ENCODE measurements at places on chromosomes 2 and 18.

DNA sequence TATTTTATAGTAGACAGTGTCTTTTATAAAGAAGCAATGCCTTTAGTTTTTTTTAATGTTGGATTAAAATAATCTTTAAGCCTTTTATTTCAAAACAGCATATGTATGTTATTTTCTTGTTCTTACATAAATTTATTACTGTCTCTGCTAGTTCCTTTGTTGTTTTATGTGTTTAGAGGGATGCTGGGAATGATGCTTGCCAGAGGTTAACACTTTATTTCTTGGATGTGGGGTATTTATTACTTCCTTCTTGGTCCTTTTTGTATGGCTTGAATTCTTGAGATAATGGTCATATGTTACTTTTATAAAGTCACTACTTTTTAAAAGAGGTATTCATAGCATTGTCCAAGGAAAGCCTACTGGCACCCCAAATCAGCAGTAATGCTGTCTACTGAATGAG is 63.1 kb downstream of the ANKRD12 start:
- no peak for DNase-seq

DNA sequence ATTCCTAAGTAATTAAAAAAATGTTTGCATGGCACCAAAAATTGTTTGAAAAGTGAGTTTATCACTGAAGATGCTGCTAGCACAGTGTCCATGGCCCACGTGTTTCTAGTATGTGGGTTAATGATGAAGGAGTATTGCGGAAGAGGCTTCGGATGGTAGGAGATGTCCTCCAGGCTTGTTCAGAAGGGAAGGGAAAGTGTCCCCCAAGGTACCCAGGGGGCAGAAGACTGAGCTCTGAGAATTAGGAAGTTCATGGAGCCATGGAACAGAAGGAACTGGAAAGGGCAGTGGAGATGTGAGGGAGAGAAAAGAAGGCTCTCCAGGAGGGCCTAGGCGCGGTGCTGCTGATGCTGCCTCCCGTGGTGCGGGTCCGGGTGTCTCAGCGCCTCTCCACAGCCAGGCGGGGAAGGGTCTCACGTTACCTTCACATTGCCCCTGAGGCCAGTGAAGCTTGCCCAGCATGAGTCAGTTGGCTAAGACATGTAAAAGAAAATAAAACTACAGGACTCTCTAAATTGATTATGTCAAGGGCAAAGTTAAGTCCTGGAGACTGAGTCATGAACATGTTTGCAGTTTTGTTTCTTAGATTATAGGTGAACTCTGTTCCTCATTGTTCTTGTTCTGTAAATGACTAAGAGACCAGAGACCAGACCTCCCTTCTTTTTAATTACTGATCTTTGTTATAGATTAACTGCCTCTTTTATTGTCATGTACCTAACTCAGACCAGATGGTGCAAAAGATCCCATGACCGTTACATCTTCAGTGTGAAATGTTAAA is 89.0 kb downstream of the MTCL1 start:
- DNase-seq = no peak

DNA sequence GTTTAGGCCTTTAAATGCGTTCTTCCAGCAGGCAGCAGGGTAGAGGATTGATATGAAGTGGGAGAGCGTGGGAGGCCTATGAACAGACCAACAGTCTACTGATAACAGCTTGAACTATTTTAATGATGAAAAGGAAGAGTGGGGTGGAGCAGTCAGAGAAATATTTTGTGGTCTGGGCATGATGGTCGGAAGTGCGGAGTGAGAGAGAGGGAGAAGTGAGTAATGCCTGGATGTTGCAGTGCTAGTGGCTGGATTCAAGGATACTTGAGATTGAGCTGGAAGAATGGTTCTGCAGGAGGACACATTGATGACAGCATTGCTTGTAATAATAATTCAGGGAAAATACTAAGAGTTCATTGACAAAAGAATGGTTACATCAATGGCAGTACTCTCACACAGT is 151.0 kb upstream of the DAPL1 start:
- no peak for DNase-seq

DNA sequence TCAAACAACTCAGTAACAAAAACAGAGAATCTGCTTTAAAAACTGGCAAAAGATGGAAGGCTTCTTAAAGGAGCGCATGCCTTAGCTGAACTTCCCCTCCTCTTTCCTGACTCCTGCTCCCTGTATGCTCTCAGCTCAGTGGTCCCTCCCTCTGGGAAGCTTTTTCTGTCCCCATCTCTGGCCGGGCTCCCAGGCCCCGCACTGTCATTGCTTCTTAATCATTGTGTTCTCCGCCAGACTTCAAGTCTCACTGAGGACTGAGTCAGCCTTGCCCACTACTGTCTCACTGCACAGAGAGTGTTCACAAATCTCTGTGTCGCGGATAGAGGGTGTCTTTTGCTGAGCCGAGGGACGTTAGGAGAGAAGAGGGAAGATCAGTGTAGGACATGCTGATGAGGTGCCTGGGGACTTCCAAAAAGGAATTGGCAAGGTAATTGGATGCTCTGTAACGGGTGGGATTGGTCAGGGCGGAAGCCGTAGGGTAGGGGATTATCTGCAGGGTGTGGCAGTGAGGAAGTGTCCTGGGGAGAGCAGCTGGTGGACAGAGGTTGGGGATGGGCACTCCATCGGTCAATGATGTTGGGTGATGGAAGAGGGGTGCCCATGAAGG is 16.2 kb downstream of the TOGARAM2 start:
- peak; percentile 24 for DNase-seq

- DNase-seq = peak; percentile 21
Observed at GRCh38 chr18:23226930-23227725, 91.8 kb downstream of the CABLES1 start.

DNA sequence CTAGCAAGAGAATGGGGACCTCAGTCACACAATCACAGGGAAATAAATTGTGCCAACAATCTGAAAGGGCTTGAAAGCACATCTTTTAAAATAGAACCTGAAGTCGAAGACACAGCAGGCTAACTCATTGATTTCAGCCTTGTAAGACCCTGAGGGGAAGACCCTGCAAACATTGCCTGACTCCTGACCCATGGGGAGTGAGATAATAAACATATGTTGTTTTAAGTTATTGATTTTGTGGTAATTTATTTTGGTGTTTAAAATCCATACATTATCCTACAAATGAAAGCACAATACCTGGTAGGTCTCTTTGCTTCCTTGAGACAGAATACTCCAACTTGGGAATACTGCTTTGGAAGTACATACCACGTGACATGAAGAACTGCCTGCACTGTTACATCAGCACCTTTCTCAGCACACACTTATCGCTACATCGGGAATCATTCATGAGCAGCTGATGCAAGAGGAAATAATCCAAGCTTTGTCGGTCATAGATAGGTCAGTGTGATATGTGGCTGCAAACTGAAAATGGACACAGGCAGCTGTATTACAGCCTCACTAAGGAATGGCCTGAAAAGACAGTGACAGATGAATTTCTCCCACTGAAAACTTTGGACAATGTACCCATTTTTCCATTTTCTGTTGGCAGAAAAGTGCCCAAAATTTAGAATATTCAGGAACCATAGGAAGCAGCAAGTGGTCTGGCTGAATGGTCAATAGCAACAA is 494.5 kb upstream of the MAP2 start:
- no peak for DNase-seq

GRCh38 chr2:171478345-171478744 is 43.9 kb upstream of the CYBRD1 start:
- no peak for DNase-seq

GRCh38 chr2:126786765-126787164 is 111.9 kb upstream of the TEX51 start:
- DNase-seq = no peak

- no peak for DNase-seq
Observed at GRCh38 chr18:8901019-8901418, 195.7 kb downstream of the MTCL1 start.

GRCh38 chr2:219356834-219357233 is 24.3 kb upstream of the RESP18 start:
- no peak for DNase-seq

GRCh38 chr2:151437630-151438029 is 27.9 kb downstream of the RIF1 start:
- no peak for DNase-seq

- no peak for DNase-seq
Observed at GRCh38 chr2:18503376-18504228, 56.9 kb downstream of the RDH14 start.
